ENCODE measurements at places on chromosomes 16 and 17.

DNA sequence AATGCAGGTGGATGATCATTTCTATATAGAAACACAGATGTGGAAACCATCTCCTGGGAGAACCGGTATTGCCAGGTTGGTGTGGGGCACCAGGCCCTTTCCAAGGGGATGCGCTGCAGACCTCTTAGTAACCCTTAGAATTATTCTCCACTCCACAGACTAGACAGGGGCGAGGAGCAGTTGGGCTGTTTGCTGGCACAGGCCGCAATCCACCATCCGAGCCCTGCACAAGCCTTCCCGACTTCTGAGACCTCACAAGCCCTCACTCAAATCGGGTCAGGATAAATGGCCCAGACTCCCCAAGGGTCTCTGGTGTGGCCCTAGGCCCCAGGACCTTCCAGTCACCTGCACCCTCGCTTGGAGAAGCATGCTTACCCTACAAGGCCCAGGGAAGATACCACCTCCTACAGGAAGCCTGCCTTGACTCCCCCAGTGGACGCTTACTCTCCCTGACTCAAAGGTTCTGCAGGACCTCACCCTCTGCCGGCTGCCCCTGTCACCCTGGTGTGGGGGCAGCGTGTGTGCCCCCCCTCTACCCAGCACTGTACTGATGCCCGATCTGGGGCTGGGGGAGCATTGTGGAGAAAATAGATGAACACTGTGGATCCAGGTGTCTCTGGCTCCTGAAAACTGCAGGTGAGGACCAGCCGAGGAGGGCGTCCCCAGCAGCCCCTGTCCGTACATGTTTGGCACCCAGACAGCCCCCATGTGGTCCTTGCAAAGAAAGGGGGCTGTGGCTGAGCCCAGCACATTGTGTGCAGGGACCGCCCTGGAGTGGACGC lies 49.8 kb upstream of the ACSF3 start:
- no peak for DNase-seq

- DNase-seq = no peak
Observed at GRCh38 chr17:28940675-28941074, 10.6 kb downstream of the PHF12 start.

- DNase-seq = no peak
Observed at GRCh38 chr17:34582185-34582900, 3.0 kb downstream of the TMEM132E start.

DNA sequence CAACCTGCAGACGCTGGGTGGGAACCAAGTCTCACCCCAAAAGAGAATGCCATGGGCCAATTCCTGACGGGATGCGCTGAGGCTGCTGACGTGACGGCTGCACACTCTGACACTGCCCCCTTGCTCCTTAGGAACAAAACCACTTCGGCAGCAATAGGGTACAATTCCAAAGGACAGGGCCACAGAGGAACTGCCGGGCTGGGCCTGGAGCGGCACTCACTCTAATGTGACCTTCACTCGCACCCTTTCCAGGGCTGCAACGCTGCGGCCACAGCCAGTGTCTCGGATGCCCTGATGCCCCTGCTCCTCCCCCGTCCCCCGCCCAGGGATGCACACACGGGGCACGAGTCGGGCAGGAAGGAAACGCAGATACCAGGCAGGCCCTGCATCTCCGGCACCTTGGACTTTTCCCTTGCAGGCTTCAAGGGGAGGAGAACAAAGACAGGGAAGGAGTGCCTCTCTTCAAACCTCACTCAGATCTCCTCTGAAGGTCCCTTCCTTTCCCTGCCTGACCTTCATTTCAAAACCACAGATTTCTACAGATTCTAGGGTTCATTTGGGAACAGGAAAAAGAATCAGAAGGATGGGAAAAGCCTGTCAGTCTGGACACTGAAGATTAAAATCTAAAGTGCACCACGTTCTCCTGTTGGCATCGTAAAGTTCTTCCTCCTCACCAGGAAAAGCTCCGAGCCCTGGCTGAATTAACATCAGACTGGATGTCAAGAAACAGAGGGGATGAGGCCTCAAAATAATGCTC lies 2.3 kb downstream of the PITPNA start:
- no peak for DNase-seq

DNA sequence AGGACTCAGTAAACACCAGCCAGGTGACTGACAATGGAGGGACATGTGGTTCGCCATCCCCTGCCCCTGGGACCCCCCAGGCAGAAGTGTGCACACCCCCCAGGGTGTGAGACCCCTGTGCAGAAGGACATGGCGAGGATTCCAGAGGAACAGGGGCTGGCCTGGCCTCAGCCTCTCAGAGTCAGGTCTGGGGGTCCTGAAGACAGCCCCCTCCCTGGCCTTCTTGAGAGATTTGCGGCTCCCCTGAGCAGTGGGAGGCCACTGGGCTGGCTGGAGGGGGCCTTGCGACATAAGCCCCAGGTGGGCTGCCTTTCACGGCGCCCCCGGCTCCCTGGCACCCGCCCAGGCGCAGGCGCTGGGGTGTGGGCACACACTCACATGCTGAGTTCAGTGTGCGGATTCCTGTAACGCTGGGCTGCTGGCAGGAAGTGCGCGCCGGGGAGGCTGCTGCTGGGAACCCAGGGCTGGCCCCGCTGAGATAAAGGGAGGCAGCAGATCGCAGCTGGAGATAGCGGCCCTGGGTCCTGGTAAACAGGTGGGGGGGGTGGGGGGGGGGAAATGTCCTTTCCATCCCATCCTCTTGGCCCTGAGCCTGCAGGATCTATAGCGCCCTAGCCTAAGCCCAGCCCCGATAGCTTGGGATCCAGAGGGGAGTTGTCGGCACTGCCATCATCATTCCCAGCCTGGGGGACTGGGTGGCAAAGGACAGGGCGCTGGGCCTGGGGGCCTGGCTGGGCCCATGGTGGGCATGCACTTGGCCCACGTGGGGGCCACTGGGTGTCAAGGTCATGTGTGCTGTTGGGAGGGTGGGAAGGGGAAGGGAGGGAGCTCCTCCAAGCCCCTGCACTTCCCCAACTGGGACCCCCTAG lies 27.1 kb downstream of the TMEM235 start:
- peak; percentile 36 for DNase-seq

All from HepG2 (cell line).